ENCODE measurements at places on chromosomes 4 and X.

DNA sequence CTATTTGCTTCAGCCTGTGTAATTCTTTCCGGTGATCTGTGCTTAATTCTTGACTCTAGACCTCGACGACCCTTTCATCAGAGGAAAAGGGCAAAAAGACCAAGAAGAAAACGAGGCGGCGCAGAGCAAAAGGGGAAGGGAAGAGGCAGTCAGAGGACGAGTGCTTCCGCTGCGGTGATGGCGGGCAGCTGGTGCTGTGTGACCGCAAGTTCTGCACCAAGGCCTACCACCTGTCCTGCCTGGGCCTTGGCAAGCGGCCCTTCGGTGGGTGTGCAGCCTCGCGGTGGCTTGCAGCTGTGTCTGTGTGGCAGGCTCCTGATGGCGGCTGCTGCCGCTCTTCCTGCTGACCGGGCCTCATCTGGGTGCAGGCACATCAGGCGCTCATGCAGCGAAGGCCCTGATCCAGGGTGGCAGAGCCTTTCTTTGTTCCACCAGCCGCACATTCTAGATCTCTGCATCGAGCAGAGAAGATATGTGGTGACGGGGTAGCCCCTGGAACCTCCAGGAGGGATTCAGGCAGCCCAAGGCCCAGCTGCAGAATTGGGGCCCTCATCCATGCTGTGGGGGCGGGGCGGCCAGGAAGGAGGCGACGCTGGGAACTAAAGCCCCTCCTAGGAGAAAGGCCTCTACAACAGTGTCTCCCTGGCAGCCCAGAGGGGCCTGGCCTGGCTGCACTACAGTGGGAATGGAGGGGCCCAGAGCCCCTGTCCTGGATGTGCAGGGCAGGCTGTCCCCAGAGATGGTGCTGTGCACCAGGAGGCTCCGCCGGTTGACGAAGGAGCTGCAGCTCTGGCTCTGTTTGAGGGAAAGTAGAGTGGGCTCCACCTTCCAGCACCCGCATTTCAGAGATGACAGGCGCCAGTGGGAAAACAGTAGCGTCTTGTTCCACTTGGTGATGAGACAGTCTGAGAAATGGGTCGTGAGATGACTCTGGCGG is 32.1 kb downstream of the NELFA start:
- no peak for DNase-seq

GRCh38 chr4:45663003-45663402 is 460.9 kb downstream of the GABRG1 start:
- no peak for DNase-seq

DNA sequence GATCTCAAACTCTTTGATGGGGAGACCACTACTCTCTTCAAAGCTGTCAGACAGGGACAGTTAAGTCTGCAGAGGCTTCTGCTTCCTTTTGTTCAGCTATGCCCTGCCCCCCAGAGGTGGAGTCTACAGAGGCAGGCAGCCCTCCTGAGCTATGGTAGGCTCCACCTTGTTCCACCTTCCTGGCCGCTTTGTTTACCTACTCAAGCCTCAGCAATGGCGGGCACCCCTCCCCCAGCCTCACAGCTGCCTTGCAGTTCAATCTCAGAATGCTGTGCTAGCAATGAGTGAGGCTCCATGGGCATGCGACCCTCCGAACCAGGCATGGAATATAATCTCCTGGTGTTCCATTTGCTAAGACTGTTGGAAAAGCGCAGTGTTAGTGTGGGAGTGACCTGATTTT is 42.1 kb upstream of the UGT2B10 start:
- DNase-seq, result no peak

DNA sequence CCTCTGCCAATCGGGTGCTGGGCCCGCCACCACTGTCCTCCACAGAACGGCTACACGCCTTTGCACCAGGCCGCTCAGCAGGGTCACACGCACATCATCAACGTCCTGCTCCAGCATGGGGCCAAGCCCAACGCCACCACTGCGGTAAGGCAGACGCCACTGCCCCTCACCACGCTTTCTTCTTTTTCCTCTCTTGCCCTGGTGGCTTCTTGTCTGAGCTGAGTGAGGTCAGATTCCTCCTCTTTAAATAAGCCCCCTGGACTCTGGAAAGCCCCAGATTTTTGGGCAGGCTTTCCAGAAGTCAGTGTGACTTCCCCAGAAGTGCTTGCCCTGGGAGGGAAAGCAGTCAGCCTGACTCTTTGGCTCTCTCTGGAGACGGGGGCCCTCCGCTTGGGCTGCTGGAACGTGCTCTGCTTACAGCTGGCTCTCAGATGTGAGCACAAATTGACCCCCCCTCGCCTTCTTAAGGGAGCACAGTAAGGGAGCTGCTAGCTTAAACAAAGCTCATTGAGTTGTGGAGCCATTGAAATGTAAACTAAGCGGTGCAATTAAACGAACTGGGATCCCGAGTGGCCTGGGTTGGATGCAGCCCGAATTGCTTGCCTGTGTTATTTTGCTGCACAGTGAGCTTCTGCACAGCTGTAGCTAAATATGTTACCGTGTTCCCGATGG is 243.1 kb downstream of the ANK2 start:
- DNase-seq, result no peak

DNA sequence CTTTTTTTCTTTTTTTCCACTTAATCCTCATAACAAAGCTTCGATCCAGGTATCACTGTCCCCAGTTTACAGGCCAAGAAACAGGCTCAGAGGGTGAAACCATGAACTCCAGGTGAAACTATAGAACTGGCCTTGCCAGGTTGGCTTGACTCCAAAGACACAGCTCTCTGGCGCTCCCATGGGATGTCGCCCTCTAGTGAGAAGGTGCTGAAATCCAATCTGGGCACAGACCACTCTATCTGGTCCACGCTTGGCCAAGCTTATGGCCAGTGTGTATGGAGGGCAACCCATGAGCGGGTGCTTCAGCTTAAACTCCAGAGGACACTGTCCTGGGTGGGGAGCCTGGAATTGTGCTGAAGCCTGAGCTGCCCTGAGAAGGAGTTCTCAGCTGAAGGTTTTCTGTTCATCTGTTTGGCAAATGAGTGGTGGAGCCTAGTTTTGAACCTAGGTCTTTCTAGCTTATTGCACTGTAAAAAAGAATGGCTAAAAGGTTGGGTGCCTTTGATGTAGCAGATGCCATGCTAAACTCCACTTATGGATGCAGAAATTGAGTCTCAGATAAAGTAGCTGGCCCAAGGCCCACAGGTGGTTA is 70.5 kb downstream of the SEL1L3 start:
- no peak for DNase-seq

DNA sequence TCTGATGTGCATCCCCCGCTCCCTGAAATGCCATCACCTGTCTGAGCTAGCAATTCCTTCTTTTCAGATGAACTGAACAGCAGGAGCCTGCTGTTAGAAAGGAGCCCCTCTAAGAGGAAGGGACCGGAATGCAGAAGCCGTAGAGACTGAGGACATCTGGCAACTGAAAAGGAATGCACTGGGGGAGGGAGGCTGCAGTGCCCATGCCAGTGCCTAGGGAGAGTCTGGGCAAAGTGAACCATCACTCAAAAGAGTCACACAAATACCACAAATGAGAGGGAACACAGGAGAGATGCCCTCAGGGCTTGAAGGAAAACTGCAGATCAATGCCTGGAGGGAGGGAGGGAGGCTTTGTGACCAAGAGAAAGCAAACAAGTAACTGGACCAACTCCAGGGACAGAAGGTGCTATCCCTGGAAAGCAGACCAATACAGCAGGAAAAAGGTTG is 93.9 kb upstream of the CBR4 start:
- no peak for DNase-seq

GRCh38 chrX:152926279-152926678 is 28.4 kb downstream of the ZNF185 start:
- DNase-seq, result peak; percentile 89

DNA sequence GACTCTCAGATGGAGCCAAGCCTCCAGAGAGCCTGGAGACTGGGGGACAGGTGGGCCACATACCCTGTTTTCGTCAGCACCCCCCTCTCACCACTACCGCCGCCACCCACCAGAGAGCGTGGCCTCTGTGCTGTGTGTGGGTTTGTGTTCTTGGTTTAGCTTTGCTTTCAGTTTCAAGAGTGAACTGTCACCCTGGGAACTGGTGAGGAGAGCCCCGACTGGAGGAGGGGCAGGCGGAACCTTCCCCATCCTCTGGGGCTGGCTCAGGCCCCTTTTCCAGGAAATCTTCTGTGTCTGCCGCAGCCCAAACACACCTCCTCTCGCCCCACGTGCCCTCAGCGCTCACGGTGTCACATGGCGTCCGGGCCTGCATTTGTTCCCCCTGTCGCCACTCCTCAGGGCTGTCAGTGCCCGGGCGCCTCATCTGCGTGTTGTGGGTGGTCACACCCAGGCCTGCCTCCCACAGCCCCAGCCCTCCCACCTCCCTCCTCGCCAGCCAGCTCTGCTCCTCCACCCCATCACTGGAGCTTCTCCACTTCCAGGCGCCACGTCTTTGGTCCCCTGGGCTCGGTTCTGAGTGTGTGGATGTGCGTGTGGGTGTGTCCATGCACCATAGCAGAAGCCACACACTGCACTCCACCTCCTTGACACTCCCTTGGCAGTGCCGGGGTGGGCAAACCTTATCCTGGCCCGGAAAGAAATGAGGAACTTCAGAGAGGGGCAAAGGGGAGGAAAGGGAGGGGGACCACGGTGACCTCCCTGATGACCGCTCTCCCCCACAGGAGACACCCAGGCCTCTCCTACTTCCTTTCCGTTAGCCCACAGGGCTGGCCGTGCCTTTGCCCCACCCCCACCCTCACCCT is 27.8 kb downstream of the ELF4 start:
- DNase-seq, result peak; percentile 75

GRCh38 chr4:10629394-10629793 is 55.2 kb downstream of the CLNK start:
- no peak for DNase-seq

GRCh38 chr4:99447079-99447478 is 11.9 kb upstream of the ADH7 start:
- DNase-seq, result no peak

DNA sequence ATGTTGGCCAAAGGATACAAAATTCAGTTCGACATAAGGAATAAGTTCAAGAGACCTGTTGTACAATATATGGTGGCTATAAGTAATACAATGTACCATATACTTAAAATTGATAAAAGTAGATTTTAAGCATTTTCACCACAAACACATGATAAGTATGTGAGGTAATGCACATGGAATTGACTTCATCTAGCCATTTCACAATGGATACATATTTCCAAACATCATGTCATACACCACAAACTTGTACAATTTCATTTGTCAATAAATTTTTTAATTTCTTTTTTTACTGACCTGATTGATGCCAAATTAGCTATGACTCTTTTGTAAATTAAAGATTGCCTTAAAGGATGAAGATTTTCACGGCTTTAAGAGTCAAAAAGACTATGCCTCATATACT is 103.1 kb upstream of the VCX2 start:
- no peak for DNase-seq

DNA sequence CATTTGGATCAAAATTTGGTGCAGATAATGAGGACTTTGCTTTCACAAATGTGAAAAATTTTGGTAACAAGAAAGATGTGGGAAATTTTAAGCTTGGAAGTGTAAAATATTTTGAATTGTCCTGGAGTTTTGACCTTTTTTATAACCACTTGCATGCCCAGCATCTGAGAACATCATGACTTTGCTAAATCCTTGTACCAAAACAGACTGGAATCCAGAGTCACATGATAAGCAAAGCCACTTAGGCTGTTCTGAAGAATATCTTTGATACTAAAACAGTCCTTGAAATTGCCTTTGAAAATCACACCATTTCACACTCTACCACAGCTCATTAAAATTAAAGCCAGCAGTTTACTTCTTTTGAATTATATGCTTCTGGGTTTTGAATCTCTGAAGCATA is 2.5 kb upstream of the PPM1K start:
- no peak for DNase-seq
